Choroid plexus epithelial cell (primary cell): ENCODE measurements at places on chromosomes 1 and 21.
A peak's percentile ranks its signal among the peaks of the same experiment; 100 is the strongest.

- no peak for DNase-seq
Measured at GRCh38 chr1:197808880-197809279, 33.6 kb upstream of the DENND1B start.

DNA sequence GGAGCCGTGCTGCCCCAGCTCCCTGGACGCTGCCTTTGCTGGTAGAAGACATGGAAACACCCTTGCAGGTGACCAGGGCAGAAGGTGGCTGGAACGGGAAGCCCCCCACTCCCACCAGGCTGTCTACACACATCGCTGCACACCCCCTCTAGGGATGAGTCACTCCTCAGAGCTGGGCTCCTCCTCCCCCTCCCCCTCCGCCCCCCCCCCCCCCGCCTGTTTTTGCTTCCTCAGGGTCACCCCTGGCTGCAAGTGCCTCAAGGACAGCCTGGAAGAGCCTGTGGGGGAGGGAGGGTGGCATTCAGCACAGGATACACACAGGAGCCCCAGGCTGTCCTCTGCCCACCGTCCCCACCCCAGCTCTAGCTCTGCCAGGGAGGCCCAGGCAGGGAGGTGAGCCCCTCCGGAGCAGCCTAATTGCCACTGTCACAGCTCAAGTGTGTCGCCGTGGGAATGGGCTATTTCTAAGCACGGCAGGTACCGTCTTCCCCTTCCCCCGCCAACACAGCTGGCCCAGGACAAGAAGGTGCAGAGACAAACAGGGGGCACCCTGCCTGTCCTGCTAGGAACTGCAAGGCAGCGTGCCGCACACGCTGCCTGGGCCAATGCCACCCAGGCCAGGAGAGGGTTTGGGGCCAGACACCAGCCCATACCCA is 2.5 kb downstream of the FNDC10 start:
- no peak for DNase-seq

DNA sequence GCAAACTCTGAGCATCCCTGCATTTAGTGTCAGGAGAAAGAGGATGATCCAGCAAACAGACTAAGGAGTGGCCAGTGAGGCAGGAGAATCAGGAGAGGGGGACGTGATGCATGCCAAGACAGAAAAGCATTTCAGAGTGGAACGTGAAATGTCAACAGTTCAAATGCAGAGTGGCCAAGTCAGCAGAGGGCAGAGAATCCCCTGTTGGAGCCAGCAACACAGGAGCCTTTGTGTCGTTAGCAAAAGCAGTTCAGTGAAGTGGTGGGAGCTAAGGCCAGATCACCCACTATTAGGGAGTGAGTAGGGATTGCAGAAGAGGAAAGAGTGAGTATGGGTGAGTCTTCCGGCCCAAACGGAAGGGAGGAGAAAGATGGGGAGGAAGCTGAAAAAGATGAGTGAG is 6.6 kb upstream of the FCRL6 start:
- no peak for DNase-seq

- no peak for DNase-seq
Measured at GRCh38 chr1:154720328-154721297, 112.6 kb upstream of the ADAR start.

GRCh38 chr1:85061711-85062424 is 13.6 kb upstream of the MCOLN3 start:
- peak; percentile 99 for DNase-seq

DNA sequence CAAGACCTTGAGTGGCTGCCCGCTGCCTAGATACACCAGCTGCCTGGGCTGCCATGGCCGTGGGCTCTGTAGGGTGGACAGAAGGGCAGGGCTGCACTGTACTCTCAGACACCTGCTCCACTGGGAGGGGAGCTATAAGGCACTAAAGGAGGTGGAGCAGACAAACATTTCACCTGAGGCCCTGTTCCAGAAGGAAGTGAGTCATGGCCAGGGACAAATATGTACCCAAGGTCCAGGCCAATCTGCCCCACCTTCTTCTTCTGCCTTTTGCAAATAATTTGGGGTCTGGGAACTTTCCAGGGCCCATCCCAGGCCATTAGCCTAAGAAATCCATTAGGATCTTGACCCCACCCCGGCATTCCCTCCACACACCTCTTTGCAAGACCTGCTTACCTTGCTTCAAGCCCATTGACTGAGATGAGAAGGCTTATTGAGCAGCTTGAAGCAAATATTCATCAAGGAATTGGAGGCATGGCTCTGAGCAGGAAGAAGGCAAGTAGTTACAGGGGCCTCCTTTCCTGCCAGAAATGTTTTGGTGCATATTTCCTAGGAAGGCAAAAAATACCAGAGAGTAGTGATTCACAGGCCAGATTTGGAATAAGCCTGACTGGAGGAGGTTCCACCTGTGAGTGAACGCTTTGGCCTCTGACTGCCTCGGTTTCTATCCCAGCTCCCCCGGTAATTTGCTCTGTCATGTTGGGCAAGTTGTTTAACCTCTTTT is at the start of gene CAPN8:
Gene CAPN8, minus strand, starts transcription at position 110 of the 721 bp plus-strand sequence. Its CDS starts 55 bp downstream, at position 55.
- no peak for DNase-seq

DNA sequence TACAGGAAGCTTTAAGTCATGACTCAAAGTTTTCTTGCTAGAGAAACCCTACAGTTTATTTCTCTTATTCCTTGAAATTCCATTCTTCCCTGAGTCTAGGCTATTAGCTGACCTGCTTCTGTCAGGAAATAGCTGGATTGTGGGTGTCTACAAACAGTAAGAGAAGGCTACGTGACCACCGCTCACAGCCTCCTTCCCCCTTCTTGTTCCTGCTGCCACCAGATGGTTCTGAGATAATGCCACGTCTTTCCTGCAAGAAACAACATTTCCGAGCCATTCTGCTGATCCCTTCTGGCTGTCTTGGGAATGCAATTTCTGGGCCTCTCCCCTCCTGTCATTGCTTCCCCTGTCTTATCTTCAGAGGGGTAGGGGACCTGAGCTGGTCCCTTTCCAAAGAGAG is 128.9 kb upstream of the SGIP1 start:
- DNase-seq, result no peak

GRCh38 chr1:243213045-243213787 is 41.9 kb downstream of the CEP170 start:
- DNase-seq, result peak; percentile 82

DNA sequence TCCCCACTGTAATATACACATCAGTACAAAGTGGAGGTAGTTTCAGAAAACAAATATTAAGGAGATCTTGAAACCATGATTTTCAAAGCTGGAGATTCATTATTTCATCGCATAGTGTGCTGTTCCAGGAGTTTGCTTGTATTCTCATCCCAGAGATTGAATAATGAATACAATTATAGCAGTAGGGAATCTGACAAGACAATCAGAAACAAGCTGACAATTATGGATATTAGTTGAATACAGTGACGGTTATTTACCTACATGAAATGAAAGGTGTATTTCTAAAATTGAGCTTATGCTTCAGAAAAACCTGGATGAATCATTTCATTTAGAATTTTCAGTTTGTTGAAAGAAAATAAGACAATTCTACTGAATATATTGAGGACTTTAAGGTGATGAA is 2119.0 kb downstream of the MRPL39 start:
- no peak for DNase-seq

- DNase-seq, result no peak
Measured at GRCh38 chr1:87682565-87682964, 353.9 kb downstream of the LMO4 start.

DNA sequence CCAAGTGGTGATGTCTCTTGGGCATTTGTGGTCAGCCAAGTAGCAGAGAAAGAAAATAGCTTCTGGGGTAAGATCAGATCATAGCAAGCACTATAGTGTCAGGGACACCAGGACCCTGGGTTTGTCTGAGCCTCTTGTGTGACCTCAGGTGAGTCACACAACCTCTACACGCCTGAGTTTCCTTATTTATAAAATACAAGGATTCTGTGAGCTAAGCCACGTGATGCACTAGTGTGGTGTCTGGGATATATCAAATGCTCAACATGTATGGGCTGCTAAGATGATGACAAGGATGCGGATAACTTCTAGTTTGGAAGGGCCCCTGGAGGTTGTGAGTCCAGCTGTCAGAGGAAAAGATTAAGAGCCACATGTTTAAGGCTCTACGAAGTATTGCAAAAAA is 24.5 kb upstream of the ZNF436 start:
- DNase-seq, result peak; percentile 95

DNA sequence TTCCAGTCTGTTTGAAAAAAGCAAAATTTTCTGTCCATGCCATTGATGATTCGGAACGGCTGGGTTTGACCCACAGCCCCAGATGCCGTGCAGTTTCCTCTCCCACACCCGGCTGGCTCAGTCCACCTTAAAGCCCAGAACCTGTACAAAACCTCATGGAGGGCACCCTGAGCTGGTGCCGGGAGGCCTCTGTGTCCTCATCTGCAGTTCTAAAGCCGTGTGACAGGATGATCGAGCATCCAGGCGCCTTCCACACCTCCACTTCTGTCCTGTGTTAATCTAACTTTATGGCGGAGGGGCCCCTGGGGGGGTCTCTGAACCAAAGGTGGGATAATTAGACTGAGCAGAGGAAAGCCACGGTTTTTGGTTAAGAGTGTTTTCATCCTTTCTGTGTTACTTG is 49.6 kb downstream of the SLC37A1 start:
- DNase-seq, result no peak

GRCh38 chr1:17933971-17934370 is 173.6 kb upstream of the IGSF21 start:
- no peak for DNase-seq

- peak; percentile 10 for DNase-seq
Measured at GRCh38 chr1:37177230-37177864, 143.0 kb upstream of the GRIK3 start.

DNA sequence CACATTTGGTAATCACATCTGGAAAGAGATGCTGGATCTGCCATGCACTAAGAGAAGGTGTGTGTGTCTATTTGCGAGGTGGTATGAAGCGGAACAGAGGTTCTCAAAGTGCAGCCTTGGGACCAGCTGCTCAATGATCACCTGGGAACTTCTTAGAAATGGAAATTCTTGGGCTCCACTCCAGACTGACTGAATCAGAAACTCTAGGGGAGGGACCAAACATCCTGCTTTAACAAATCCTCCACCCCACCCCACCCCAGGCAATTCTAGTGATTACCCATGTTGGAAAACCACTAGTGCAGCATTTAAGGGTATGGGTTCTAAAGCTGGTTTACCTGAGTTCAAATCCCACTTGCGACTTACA is 143.9 kb upstream of the JUN start:
- DNase-seq, result no peak

DNA sequence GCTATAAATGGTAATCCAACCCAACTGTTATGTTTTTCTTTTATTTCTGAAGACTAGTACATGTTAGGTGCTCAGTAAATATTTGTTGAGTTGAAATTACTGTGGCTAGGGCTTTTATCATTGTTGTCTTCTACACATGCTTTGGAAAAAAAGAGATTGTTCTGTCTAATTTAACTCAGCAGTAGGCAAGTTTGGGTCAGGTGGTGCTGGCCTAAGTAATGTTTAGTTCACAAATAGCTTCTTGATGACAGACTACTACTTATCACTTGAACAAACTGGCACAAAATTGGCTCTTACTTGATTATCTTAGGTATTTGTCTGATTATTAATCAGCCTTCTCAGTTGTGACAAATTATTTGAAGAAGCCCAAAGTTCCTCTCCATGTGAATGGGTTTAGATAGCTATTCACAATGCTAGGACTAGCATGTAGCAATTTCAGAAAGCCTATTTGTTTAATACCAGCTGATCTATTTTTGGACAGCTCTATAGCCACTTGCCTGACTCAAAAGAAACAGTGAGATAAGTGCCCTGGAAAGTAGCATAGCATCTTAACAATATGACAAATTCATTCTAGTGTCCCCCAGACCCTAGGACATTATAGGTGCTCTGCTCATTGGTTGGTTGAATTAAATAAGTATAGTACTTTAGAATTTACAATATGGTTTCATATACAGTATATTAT is 32.6 kb downstream of the TMEM200B start:
- DNase-seq, result no peak
